Tibial artery (tissue), 4 donors: ENCODE measurements at places on chromosomes 6 and 20.

- H3K36me3 ChIP-seq, result peaks cover 18% of the 10 kb centered on the region
- no peak overlapping the region for H3K4me3 ChIP-seq
- DNase-seq, result no peak
- H3K27ac ChIP-seq, result no peak overlapping the region
Measured at GRCh38 chr6:107633680-107634323, 143.9 kb downstream of the SOBP start.

GRCh38 chr6:46420921-46421638 is 70.2 kb downstream of the RCAN2 start:
- no peaks in the 10 kb centered on the region for H3K27me3 ChIP-seq
- no peak overlapping the region for H3K4me3 ChIP-seq
- H3K27ac ChIP-seq, result peak overlapping the region; percentile 53
- H3K4me1 ChIP-seq, result peaks cover 22% of the 10 kb centered on the region
- no peak for DNase-seq

GRCh38 chr6:20058912-20059311 is 153.4 kb downstream of the MBOAT1 start:
- no peaks in the 10 kb centered on the region for H3K27me3 ChIP-seq
- DNase-seq, result no peak
- H3K27ac ChIP-seq, result no peak overlapping the region
- no peaks in the 10 kb centered on the region for H3K4me1 ChIP-seq
- no peaks in the 10 kb centered on the region for H3K36me3 ChIP-seq
- H3K4me3 ChIP-seq, result no peak overlapping the region

GRCh38 chr6:27679964-27680694 is 207.2 kb upstream of the ZNF184 start:
- H3K4me1 ChIP-seq, result no peaks in the 10 kb centered on the region
- no peak overlapping the region for H3K27ac ChIP-seq
- H3K4me3 ChIP-seq, result no peak overlapping the region
- no peaks in the 10 kb centered on the region for H3K36me3 ChIP-seq

DNA sequence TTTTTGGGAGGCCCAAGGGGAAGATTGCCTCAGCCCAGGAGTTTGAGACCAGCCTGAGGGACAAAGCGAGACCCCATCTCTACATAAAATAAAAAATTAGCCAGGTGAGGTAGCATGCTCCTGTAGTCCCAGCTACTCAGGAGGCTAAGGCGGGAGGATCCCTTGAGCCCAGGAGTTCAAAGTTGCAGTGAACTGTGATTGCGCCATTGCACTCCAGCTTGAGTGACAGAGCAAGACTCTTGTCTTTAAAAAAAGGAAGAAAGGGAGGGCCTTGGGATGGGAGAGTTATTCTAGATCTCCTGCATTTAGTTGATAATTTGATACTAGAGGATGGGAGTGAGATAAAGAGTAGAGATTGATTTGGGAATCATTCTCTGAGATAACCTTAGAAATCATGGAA is 68.1 kb downstream of the ITCH start:
- H3K36me3 ChIP-seq, result peaks cover 3% of the 10 kb centered on the region
- no peaks in the 10 kb centered on the region for H3K4me1 ChIP-seq
- no peak overlapping the region for H3K27ac ChIP-seq
- no peak overlapping the region for H3K4me3 ChIP-seq
- H3K27me3 ChIP-seq, result no peaks in the 10 kb centered on the region

DNA sequence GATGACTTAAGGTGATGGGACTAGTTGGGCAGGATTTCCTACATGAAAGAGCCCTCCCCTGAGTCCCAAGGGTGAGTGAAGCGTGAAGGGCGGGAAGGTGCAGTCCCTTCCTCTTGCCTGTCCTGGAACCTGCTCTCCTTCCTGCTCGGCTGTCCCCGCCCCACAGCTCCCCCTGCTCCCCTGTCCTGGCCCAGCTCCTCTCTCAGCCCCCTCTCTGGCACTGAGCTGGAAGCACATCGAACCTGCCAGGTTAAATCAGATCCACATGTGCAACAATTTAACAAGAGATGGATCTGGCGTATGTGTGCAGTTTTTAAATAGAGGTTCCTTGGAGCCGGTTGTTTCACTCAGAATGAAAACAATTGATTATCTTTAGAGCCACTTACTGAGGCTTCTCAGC is 95.0 kb downstream of the LRFN2 start:
- no peak overlapping the region for H3K4me3 ChIP-seq
- H3K36me3 ChIP-seq, result no peaks in the 10 kb centered on the region
- H3K27me3 ChIP-seq, result no peaks in the 10 kb centered on the region
- no peaks in the 10 kb centered on the region for H3K4me1 ChIP-seq
- no peak overlapping the region for H3K27ac ChIP-seq

GRCh38 chr20:34084227-34084923 is 27.7 kb downstream of the EIF2S2 start:
- no peaks in the 10 kb centered on the region for H3K4me1 ChIP-seq
- H3K27ac ChIP-seq, result peak overlapping the region; percentile 64
- DNase-seq, result no peak
- H3K27me3 ChIP-seq, result no peaks in the 10 kb centered on the region
- peaks cover 50% of the 10 kb centered on the region for H3K36me3 ChIP-seq

GRCh38 chr20:48786951-48787705 is 40.7 kb downstream of the PREX1 start:
- H3K27ac ChIP-seq, result no peak overlapping the region
- no peak for DNase-seq
- no peaks in the 10 kb centered on the region for H3K27me3 ChIP-seq

DNA sequence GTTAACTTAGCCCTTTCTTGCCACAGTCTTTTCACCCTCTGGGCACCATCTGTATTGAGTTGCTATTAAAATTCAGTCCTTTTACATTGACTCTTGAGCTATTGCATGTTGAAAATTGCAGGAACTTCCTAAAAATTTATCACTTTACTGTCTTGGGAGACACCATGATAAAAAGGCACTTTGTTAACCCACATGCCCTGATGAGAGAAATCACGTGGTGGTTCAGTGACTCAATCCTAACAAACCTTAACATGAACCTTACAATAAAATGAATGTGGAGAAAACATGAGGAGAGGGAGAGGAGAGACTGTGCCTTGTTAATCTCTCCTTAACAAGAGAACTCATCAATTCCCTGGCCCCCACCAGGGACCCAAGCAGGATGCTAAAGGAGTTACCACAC is 30.8 kb downstream of the GSTA4 start:
- H3K27me3 ChIP-seq, result no peaks in the 10 kb centered on the region
- no peak for DNase-seq
- H3K4me3 ChIP-seq, result no peak overlapping the region
- H3K4me1 ChIP-seq, result no peaks in the 10 kb centered on the region
- no peaks in the 10 kb centered on the region for H3K36me3 ChIP-seq
- H3K27ac ChIP-seq, result no peak overlapping the region

DNA sequence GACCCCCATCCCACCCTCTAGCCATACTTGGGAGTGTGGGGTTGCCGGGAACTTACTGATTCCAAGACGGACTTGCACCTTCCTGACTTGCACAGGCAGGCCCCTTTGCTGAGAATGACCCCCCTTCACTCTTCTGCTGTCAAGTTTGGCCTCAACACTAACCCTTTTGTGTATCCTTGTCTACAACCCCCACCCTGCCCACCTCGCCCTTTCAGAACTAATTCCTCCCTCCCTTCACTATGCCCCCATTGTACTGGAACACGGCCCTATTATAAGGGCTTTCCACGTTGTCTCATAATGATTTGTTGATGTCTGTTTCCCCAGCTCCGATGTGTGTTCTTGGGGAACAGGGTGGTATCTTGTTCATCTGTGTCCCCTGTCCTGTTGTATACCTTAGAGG is 4.4 kb upstream of the NEDD9 start:
- no peak overlapping the region for H3K4me3 ChIP-seq
- no peak overlapping the region for H3K27ac ChIP-seq
- no peak for DNase-seq

- H3K27me3 ChIP-seq, result no peaks in the 10 kb centered on the region
- no peak overlapping the region for H3K4me3 ChIP-seq
- H3K27ac ChIP-seq, result no peak overlapping the region
- no peaks in the 10 kb centered on the region for H3K4me1 ChIP-seq
- no peaks in the 10 kb centered on the region for H3K36me3 ChIP-seq
- no peak for DNase-seq
Measured at GRCh38 chr6:89415185-89415584, 3.1 kb upstream of the RRAGD start.

GRCh38 chr20:20003031-20003954 is 13.9 kb upstream of the NAA20 start:
- H3K4me1 ChIP-seq, result peaks cover 13% of the 10 kb centered on the region
- peaks cover 36% of the 10 kb centered on the region for H3K36me3 ChIP-seq
- peak overlapping the region; percentile 82 for H3K27ac ChIP-seq

DNA sequence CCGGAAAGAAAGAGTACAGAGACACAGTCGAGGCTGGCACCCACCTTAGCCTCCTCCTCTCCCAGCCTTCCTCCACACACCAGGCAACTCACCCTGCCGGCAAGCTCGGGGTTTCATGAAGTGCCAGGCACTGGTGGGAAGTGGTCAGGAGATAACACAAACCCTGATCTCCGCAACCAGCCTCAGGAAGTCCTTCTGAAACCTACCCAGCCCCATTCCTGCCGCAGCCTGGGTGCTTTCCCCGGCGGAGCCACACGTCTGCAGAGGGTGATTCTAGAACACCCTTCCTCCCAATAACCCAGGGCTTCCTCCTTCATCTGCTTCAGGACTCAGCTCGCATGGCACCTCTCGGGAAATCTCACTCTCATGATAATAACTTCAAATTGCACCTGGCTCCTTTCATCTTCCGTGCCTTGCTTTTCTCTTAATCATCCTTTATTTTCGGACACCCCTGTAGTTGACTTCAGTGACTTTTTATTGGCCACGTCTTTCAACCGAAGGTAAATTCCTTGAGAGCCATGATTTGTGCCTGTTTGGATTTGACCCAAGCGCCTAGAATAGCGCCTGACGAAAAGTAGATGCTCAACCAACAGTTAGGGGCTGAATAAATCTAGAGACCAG is 8.7 kb upstream of the HLA-E start:
- H3K4me1 ChIP-seq, result no peaks in the 10 kb centered on the region
- no peaks in the 10 kb centered on the region for H3K36me3 ChIP-seq
- H3K27me3 ChIP-seq, result no peaks in the 10 kb centered on the region

- no peak for DNase-seq
- no peaks in the 10 kb centered on the region for H3K4me1 ChIP-seq
- H3K4me3 ChIP-seq, result no peak overlapping the region
- H3K27me3 ChIP-seq, result no peaks in the 10 kb centered on the region
- no peak overlapping the region for H3K27ac ChIP-seq
- no peaks in the 10 kb centered on the region for H3K36me3 ChIP-seq
Measured at GRCh38 chr6:156033598-156033997, 578.0 kb upstream of the NOX3 start.

DNA sequence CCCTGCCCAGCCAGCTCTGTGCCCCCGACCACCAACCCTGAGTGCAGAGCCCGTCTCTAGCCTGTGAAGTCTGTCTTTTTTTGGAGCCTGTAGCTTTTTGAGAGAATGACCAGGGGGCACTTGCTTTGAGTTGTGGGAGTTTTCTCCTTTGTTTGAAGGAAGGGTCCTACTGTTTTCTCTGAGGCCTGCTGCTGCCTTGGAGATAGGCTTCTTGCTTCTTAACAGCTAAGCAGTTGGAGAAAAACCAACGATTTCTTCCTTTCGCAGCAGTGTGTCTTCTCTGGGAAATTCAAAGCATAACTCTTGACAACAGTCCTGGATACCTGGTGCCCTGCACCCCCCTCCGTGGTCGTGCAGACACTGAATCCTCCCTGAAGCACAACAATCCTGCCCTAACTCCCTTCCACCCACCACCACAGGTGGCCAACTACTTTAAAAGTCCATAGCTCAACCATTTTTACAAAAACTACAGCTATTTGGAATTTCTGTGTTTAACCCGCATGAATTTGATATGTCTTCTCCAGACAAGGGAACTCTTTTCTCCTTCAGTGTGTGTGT is 61.0 kb downstream of the FAM50B start:
- no peak overlapping the region for H3K4me3 ChIP-seq
- no peak for DNase-seq
- H3K4me1 ChIP-seq, result peaks cover 36% of the 10 kb centered on the region
- H3K27me3 ChIP-seq, result no peaks in the 10 kb centered on the region
- H3K36me3 ChIP-seq, result no peaks in the 10 kb centered on the region
- H3K27ac ChIP-seq, result peak overlapping the region; percentile 61

- DNase-seq, result no peak
- H3K27me3 ChIP-seq, result no peaks in the 10 kb centered on the region
- H3K4me3 ChIP-seq, result no peak overlapping the region
- H3K36me3 ChIP-seq, result no peaks in the 10 kb centered on the region
- no peaks in the 10 kb centered on the region for H3K4me1 ChIP-seq
Measured at GRCh38 chr6:137283940-137284810, 65.0 kb upstream of the IFNGR1 start.

DNA sequence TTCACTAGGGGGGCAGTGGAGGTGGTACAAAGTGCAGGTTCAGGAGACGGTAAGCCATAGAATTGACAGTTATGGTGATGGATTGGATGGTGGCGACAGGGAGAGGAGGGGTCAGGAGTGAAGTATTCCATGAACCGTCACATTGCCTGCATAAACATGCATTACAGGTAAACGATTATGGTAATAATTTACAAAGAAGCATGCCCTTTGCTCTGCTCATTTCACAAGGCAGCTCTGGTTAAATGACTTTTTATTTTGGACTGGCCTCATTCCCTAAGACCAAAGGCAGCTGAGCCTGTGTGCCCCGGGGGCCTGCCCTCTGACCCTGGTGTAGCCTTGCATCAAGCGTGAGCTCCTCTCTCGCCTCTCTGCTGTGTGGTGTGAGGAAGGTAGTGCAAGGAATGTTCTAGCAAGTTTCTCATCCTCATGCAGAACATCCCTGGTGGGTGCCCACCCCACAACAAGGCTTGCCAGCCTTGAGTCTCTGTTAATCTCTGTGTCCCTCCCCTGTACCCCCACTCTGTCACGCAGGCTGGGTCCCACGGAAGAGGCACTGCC is 59.0 kb downstream of the PPP1R14C start:
- peaks cover 8% of the 10 kb centered on the region for H3K27me3 ChIP-seq
- no peak for DNase-seq
- H3K27ac ChIP-seq, result no peak overlapping the region
- H3K36me3 ChIP-seq, result no peaks in the 10 kb centered on the region
- H3K4me3 ChIP-seq, result no peak overlapping the region

GRCh38 chr6:160667639-160668481 is 3.8 kb upstream of the LPA start:
- no peak overlapping the region for H3K4me3 ChIP-seq
- no peaks in the 10 kb centered on the region for H3K4me1 ChIP-seq
- H3K27ac ChIP-seq, result no peak overlapping the region
- no peaks in the 10 kb centered on the region for H3K27me3 ChIP-seq
- no peak for DNase-seq

- H3K4me1 ChIP-seq, result no peaks in the 10 kb centered on the region
- no peaks in the 10 kb centered on the region for H3K36me3 ChIP-seq
- H3K27me3 ChIP-seq, result no peaks in the 10 kb centered on the region
- no peak overlapping the region for H3K4me3 ChIP-seq
- H3K27ac ChIP-seq, result no peak overlapping the region
Measured at GRCh38 chr6:148653138-148653776, 93.6 kb upstream of the UST start.

DNA sequence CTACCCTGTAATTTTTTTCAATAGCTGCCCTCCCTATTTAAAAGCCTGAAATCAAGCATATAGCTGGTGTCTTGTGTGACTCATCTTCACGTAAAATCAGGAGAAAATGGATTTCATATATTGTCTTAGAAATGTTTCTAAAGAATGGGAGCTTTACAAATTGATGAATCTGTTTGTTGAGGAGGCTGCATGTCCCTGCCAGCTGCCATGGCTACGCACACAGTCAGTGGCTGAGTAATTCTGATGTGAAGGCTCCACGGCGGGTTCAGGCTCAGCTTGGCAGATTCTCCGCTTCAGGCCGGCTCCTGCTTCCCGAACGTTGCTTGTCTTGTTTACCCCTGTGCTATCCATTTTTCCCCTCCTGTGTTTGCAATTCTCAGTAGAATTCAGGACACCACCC is 82.8 kb downstream of the CCDC170 start:
- no peak overlapping the region for H3K27ac ChIP-seq
- H3K4me3 ChIP-seq, result no peak overlapping the region
- no peaks in the 10 kb centered on the region for H3K36me3 ChIP-seq
- no peak for DNase-seq
